Stomach (tissue), 19 donors: ENCODE measurements at places on chromosomes 13 and 19. TPM values are rescaled to one million over a fixed set of nuclear protein-coding genes. Genes with fewer than 3 reads are reported as not detected.

DNA sequence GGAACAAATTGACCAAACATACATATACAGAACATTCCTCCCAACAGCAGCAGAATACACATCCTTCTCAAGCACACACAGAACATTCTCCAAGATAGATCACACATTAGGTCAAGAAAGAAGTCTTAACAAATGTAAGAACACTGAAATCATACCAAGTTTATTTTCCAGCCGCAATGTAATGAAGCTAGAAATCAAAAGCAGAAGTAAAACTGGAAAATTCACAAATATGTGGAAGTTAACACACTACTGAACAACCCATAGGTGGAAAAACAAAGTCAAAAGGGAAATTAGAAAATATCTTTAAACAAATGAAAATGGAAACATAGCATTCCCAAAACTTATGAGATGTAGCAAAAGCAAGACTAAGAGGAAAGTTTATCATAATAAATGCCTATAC, 692.6 kb downstream of the DIAPH3 start:
- H3K27ac ChIP-seq = no peak overlapping the region
- no peaks in the 10 kb centered on the region for H3K36me3 ChIP-seq
- no peak for DNase-seq
- H3K27me3 ChIP-seq = no peaks in the 10 kb centered on the region

GRCh38 chr19:14563989-14564651, 7.7 kb downstream of the NDUFB7 start:
- no peak overlapping the region for H3K4me3 ChIP-seq
- DNase-seq = no peak
- H3K27me3 ChIP-seq = no peaks in the 10 kb centered on the region
- peaks cover 12% of the 10 kb centered on the region for H3K4me1 ChIP-seq
- H3K36me3 ChIP-seq = peaks cover 58% of the 10 kb centered on the region
- no peak overlapping the region for H3K27ac ChIP-seq

The CCDC124 gene
- 15.8 TPM for total RNA-seq

GRCh38 chr13:29587645-29588044, 7.8 kb downstream of the SLC7A1 start:
- peaks cover 4% of the 10 kb centered on the region for H3K4me1 ChIP-seq
- H3K4me3 ChIP-seq = no peak overlapping the region
- no peaks in the 10 kb centered on the region for H3K27me3 ChIP-seq
- no peak overlapping the region for H3K27ac ChIP-seq

GRCh38 chr19:49758292-49758691, 4.8 kb downstream of the TSKS start:
- H3K27ac ChIP-seq = no peak overlapping the region
- H3K4me1 ChIP-seq = no peaks in the 10 kb centered on the region
- H3K4me3 ChIP-seq = no peak overlapping the region
- H3K36me3 ChIP-seq = no peaks in the 10 kb centered on the region

The RNF225 gene
- not detected for total RNA-seq

The IGFL4 gene
- not detected for total RNA-seq

- H3K27me3 ChIP-seq = no peaks in the 10 kb centered on the region
- H3K36me3 ChIP-seq = no peaks in the 10 kb centered on the region
- no peak overlapping the region for H3K4me3 ChIP-seq
- no peak overlapping the region for H3K27ac ChIP-seq
These were observed 84.6 kb upstream of the FREM2 start for GRCh38 chr13:38602266-38602665.

- no peaks in the 10 kb centered on the region for H3K36me3 ChIP-seq
- H3K4me1 ChIP-seq = no peaks in the 10 kb centered on the region
- H3K27me3 ChIP-seq = no peaks in the 10 kb centered on the region
- peak overlapping the region; percentile 6 for H3K4me3 ChIP-seq
These were observed 674.6 kb upstream of the SGCG start for GRCh38 chr13:22506096-22506691.

The B3GNT3 gene
- 11.9 TPM for total RNA-seq

- no peak overlapping the region for H3K4me3 ChIP-seq
- no peaks in the 10 kb centered on the region for H3K27me3 ChIP-seq
- H3K4me1 ChIP-seq = no peaks in the 10 kb centered on the region
- no peak overlapping the region for H3K27ac ChIP-seq
- no peaks in the 10 kb centered on the region for H3K36me3 ChIP-seq
These were observed 147.3 kb downstream of the KCNRG start for GRCh38 chr13:50162567-50162966.

The SPRY2 gene
- total RNA-seq = 4.0 TPM

The ZNF700 gene
- 8.8 TPM for total RNA-seq

The TTC9B gene
- not detected for total RNA-seq

GRCh38 chr19:30621326-30621920, 249.2 kb downstream of the ZNF536 start:
- H3K27me3 ChIP-seq = no peaks in the 10 kb centered on the region
- no peaks in the 10 kb centered on the region for H3K36me3 ChIP-seq
- H3K4me1 ChIP-seq = no peaks in the 10 kb centered on the region
- no peak for DNase-seq
- no peak overlapping the region for H3K4me3 ChIP-seq

DNA sequence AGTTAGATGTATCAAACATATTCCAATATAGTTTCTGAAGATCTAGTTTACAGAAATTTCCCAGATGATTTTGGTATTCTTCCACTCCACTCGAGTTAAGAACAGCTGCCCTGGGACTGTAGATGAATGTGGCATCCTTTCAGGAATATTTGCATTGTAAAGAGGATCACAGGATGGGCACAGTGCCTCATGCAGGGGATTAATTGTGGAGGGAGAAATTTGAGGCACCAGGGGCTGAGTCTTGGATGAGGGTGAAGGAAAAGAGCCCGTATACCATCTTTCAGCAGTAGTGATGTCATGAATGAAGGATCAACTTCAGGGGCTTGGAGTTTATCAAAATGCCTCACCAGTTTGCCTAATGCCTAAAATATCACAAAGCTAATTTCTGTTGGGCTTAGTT, 4.0 kb upstream of the PDS5B start:
- no peak overlapping the region for H3K27ac ChIP-seq
- DNase-seq = no peak
- no peak overlapping the region for H3K4me3 ChIP-seq
- H3K27me3 ChIP-seq = no peaks in the 10 kb centered on the region

GRCh38 chr19:55354698-55355212, at the start of gene COX6B2:
Gene COX6B2 (minus strand): TSS chr19:55354719. CDS start chr19:55354521, 198 bp downstream.
- H3K4me1 ChIP-seq = peaks cover 21% of the 10 kb centered on the region
- H3K27ac ChIP-seq = no peak within 1 kb of the TSS
- H3K27me3 ChIP-seq = peaks cover 42% of the 10 kb centered on the region
- no peaks in the 10 kb centered on the region for H3K36me3 ChIP-seq

GRCh38 chr13:33279414-33280278, 5.9 kb downstream of the STARD13 start:
- H3K4me3 ChIP-seq = no peak overlapping the region
- H3K36me3 ChIP-seq = no peaks in the 10 kb centered on the region
- H3K4me1 ChIP-seq = peaks cover 30% of the 10 kb centered on the region
- H3K27me3 ChIP-seq = no peaks in the 10 kb centered on the region
- peak overlapping the region; percentile 52 for H3K27ac ChIP-seq

The KLHL1 gene
- not detected for total RNA-seq

The BRSK1 gene
- total RNA-seq = 67.7 TPM

DNA sequence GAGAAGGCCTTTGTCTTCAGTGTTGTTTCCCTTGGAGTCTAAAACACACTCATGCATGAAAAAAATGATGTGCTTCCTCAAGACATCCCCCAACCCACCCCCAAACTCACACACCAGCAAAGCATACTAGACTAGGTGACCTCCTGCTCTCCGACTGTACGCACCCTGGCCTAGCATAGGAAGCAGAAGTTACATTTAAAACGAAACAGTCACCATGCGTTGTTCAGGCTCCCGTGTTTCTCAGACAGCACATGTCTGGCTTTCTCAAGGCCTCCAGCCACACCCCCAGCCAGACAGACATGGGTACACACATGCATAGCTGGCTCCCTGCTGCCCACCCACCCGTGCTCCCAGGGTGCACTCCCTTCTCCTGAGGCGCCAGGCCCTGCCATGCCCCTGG, 28.7 kb upstream of the C1QTNF9 start:
- H3K4me1 ChIP-seq = peaks cover 23% of the 10 kb centered on the region
- no peak overlapping the region for H3K27ac ChIP-seq
- H3K36me3 ChIP-seq = peaks cover 31% of the 10 kb centered on the region
- no peak overlapping the region for H3K4me3 ChIP-seq
- DNase-seq = no peak
- no peaks in the 10 kb centered on the region for H3K27me3 ChIP-seq

DNA sequence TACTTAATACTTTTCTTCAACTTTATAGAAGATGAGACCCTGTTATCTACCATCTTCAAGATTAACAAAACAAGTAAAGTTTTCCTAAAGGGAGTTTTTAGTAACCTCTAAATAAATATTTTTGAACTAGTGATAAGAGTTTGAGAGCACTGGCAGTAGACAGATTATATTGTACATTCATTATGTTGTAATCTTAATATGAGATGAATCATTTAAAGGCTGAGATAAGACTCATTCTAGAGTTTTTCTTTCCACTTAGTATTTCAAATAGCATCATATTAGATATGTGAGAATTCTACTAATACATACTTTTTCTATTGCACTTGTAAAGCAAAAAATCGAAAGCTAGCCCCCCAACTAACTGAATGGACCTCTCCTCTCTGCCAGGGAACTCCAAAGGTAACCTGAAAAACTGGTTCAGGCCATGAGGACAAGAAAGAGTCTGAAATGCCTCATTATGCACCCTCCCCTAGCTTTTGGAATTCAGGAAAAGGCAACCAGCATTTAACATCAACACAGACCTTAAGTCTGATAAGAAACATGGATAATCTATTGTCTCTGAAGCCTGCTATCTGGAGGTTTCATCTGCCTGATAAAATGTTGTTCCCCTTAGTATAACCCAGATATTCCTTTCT, 875.4 kb upstream of the SLC10A2 start:
- H3K27ac ChIP-seq = no peak overlapping the region
- no peaks in the 10 kb centered on the region for H3K27me3 ChIP-seq
- peak; percentile 5 for DNase-seq
- no peaks in the 10 kb centered on the region for H3K36me3 ChIP-seq
- H3K4me1 ChIP-seq = no peaks in the 10 kb centered on the region

GRCh38 chr19:57302020-57302465, 18.2 kb upstream of the ZNF543 start:
- no peaks in the 10 kb centered on the region for H3K4me1 ChIP-seq
- no peak for DNase-seq
- H3K27ac ChIP-seq = no peak overlapping the region
- H3K27me3 ChIP-seq = no peaks in the 10 kb centered on the region
- H3K4me3 ChIP-seq = no peak overlapping the region

DNA sequence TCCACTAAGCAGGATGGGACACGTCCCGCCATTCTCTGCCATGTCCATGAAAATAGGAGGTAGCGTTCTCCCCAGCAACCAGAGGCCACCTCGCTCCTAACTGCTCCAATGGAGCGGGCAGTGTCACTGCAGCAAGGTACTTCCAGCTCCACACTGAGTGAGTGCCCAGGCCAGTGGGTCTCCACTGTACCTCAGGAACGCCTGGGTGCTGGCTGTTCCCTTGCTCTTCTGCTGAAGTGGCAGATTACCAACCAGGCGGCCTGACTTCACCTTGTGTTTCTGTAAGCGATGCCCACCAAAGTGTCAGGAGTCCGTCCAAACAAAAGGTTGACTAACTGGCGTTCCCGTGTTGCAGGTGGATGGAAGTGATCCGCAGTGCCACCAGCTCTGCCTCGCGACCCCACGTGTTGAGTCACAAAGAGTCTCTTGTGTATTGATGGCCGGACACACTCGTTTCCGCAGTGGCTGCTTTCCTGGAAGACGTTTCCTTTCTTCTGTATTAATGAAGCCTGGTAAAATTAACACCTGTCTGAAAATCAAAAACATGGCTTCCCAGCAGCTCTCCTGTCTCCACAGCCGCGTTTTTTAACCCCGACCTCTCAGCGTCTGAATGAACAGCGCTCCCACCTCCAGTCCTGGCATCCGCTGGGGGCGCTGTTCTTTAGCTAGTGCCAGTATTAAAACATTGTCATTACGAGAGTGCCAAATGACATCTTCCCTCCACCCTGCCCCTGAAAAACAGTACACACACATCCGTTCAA, 128.8 kb downstream of the STK24 start:
- peaks cover 31% of the 10 kb centered on the region for H3K36me3 ChIP-seq
- H3K27me3 ChIP-seq = no peaks in the 10 kb centered on the region
- no peak overlapping the region for H3K4me3 ChIP-seq
- no peak overlapping the region for H3K27ac ChIP-seq
- peaks cover 38% of the 10 kb centered on the region for H3K4me1 ChIP-seq

The NLRP4 gene
- total RNA-seq = not detected

DNA sequence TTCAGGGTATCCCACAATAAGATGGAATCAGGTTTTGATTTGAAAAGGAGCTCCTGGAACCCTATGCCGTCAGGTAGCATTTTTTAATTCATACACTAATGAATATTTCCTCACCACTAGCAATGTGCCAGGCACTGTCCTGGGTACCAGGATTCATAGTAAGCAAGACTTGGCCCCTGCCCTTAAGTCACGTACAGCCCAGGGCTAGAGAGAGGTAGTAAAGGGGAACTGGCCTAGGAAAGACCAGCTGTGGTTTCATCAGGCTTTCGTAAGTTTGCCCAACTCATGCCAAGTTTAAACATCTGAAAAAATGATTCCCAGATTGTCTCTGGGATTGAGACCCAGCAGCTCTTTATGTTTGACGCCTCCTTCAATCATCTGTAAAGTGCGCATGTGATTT, 45.9 kb upstream of the AMER2 start:
- no peaks in the 10 kb centered on the region for H3K4me1 ChIP-seq
- no peak overlapping the region for H3K4me3 ChIP-seq
- no peak overlapping the region for H3K27ac ChIP-seq

The NDUFA13 gene
- total RNA-seq = 24.6 TPM

GRCh38 chr19:4357921-4358326, 14.6 kb downstream of the MPND start:
- H3K27ac ChIP-seq = no peak overlapping the region
- DNase-seq = no peak
- H3K4me1 ChIP-seq = peaks cover 20% of the 10 kb centered on the region
- no peak overlapping the region for H3K4me3 ChIP-seq

- H3K36me3 ChIP-seq = no peaks in the 10 kb centered on the region
- H3K27me3 ChIP-seq = peaks cover 19% of the 10 kb centered on the region
- H3K27ac ChIP-seq = peak overlapping the region; percentile 100
- H3K4me3 ChIP-seq = peak overlapping the region; percentile 94
- H3K4me1 ChIP-seq = peaks cover 32% of the 10 kb centered on the region
- DNase-seq = peak; percentile 53
These were observed 764 bp downstream of the MIR17HG start for GRCh38 chr13:91347996-91348905.

The CAPN12 gene
- total RNA-seq = 4.8 TPM

DNA sequence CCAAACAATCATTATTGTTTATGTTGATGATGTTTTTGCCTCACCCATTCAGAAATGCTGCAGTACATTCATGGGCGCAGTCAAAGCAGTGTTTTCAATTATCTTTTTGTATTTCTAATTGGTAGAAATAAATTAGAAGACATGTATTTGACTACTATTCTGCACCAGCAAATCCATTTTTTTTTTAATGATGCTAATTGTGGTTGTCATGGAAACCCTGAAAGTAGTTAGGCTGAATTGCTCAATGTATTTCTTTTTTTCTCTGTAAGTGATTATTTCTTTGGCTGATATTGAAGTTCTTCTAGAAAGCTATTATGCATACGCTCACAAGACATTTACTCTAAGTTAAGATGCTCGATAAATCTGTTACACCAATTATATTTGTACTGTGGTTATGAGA, 101.2 kb downstream of the RFC3 start:
- no peak overlapping the region for H3K27ac ChIP-seq
- no peaks in the 10 kb centered on the region for H3K27me3 ChIP-seq
- no peaks in the 10 kb centered on the region for H3K4me1 ChIP-seq
- H3K4me3 ChIP-seq = no peak overlapping the region
- DNase-seq = no peak

- no peaks in the 10 kb centered on the region for H3K27me3 ChIP-seq
- peaks cover 8% of the 10 kb centered on the region for H3K36me3 ChIP-seq
- no peak overlapping the region for H3K4me3 ChIP-seq
- peak overlapping the region; percentile 92 for H3K27ac ChIP-seq
- peaks cover 98% of the 10 kb centered on the region for H3K4me1 ChIP-seq
These were observed 36.1 kb downstream of the ACTN4 start for GRCh38 chr19:38683393-38684077.

- H3K4me3 ChIP-seq = no peak overlapping the region
These were observed 30.1 kb downstream of the WDFY2 start for GRCh38 chr13:51614350-51614786.
